ENCODE measurements at places on chromosomes 7 and 10.

DNA sequence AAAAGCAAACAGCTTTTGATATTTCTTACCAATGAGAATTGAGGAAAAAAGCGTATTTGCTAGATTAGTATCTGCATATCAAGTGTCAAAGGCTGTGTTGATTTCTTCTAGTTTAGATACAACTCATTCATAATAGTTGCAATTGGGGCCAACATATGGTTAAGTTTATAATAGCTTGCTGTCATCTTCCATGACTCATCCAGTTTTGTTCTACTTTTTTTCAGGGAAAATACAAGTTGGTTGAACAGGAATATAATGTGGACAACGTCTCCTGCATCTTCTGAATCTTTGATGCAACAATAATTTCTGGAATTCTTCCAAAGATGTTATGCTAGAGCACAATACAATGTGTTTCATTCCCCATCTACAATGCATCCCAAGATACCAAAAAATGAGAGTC lies 182.0 kb downstream of the THSD7A start:
- DNase-seq, result no peak

- DNase-seq, result no peak
Measured at GRCh38 chr7:69199661-69200060, 398.6 kb upstream of the AUTS2 start.

DNA sequence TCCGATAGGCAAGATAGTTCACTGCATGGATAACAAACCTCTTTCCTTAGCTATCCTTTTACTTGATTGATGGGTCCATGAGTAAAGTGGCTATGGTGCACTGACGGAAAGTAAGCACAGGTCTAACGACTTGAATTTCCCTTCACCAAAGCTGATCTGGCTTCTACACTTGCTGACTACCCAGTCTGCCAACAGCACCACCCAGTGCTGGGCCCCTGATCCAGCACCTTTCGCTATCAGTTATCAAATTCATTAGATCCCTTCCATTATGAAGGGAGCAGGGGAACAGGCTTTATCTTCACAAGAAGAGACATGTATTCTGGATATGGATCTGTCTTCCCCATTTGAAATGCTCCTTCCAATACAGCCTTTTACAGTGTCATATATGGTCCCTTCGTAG lies 855.9 kb downstream of the GRID1 start:
- no peak for DNase-seq

GRCh38 chr10:83612050-83612449 lies 527.3 kb upstream of the GHITM start:
- no peak for DNase-seq

DNA sequence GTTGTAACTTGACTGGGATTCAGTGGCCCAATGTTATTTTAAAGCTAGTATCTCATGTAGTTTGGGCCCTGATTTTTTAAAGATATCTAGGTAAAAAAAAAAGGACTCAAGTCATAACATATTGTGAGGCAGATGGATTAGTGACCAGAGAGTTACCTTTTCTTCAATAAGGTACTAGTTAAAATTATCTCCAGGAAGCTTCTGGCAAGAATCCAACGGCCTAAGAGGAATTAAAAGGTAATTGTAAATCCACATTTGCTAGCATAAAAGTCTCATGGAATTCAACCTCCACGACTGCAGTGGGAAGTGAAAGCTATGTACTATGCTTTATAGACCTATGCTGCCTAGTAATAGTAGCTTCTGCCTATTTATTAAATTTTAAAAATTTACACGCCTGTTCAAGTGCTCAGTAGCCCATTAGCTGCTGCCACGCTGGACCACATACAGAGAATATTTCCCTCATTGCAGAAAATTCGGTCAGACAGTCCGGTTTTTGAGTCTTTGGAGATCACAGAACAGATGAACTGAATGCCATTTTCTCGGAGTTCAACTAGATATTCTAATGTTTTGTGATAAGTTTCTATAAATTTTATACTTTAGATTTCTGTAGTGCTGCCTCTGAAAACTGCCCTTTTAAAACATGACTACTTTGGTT lies 118.4 kb downstream of the NSUN6 start:
- DNase-seq, result no peak

- no peak for DNase-seq
Measured at GRCh38 chr7:48255046-48255445, 83.8 kb downstream of the ABCA13 start.

GRCh38 chr10:21334891-21335696 lies 190.4 kb downstream of the SKIDA1 start:
- peak; percentile 76 for DNase-seq

DNA sequence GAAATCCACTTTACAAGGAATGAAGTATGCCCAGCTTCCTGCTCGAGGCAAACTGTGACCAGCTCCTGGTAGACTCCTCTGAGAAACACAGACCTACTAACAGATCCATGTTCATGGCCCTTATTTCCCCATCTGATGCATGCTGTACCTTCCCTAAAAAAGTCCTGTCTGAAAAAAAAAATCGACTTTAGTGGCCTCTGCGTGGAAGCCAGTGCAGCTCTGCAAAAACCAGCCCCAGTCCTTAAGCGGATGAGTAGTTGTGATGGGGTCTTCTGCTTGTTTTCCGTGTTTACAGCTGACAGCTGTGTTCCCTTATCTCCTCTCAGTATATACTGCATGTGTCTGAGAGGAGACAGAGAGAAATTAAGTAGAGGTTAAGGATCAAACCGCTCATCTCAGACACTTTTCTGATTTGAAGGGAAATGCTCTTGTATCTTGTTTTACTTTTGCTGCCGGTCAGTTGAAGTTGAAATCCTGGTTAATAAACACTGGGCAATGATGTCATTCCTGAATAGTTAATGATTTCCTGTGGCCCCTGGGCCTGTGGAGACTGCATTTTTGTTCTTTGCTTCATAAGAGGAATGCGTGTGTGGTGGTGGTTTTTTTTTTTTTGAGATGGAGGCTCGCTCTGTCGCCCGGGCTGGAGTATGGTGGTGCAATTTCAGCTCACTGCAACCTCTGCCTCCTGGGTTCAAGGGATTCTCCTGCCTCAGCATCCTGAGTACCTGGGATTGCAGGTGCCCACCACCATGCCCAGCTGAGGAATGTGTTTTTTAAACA lies 67.6 kb downstream of the DOCK1 start:
- DNase-seq, result no peak

DNA sequence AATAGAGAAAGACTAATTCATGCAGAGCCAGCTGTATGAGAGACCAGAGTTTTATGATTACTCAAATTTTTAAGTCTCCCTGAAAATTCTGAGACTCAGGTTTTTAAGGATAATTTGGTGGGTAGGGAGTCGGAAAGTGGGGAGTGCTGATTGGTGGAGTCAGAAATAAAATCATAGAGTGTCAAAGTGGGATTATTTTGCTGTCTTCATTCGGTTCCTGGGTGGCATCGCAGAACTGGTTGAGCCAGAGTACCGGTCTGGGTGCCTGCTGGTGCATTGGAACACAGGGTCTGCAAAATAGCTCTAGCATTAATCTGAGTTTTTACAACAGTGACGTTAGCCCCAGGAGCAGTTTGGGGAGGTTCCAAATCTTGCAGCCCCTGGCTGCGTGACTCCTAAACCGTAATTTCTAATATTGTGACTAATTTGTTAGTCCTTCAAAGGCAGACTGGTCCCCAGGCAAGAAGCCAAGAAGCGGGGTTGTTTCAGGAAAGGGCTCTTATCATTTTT lies 32.4 kb downstream of the GPRIN2 start:
- DNase-seq, result no peak

DNA sequence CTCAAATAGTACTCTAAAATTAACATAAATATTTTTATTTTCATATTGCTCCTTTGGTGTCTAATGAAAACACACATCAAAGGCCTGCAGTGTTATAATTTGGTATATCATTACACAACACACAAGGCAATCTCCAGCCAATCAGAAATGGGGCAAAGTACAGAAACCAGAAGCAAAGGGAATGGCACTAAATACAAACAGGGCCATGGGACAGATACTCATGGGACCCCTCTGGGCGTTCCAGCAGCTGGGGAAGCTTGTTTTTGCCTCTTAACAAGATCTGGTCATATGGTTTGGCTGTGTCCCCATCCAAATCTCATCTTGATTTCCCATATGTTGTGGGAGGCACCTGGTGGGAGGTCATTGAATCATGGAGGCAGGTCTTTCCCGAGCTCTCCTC lies 551.8 kb upstream of the NRP1 start:
- DNase-seq, result no peak

- DNase-seq, result no peak
Measured at GRCh38 chr10:124086787-124087671, 6.4 kb downstream of the CHST15 start.

DNA sequence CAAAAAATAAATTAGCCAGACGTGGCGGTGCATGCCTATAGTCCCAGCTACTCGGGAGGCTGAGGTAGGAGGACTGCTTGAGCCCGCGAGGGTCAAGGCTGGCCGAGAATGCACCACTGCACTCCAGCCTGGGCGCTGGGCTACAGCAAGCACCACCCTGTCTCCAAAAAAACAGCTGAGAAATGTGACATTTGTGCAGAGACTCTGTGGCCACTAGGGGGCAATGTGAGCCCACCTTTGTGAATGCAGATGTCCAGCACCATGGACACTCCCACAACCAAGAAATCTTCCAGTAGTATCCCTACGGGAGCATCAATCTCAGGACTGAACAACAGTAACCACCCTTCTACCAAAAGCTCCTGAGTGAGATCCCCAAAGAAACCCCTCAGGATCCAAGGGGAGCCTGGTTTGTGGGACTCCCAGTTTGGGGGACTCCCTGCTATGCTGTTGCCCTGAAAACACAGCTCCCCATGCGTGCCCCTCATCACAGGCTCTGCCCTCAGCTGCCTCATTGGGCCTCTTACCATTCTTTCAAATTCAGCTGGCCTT lies 6.2 kb upstream of the AHCYL2 start:
- peak; percentile 82 for DNase-seq

GRCh38 chr10:43606323-43607198 lies at the start of gene ZNF485:
ZNF485 (plus strand) TSS chr10:43606438; CDS start chr10:43607051, 613 bp downstream.
- DNase-seq, result peak; percentile 67

- DNase-seq, result no peak
Measured at GRCh38 chr7:76278540-76278939, 23.9 kb upstream of the HSPB1 start.

GRCh38 chr7:29189743-29190201 lies 4.8 kb upstream of the CHN2 start:
- DNase-seq, result peak; percentile 54

- DNase-seq, result no peak
Measured at GRCh38 chr7:51455948-51456347, 139.3 kb upstream of the COBL start.

GRCh38 chr7:151046603-151047573 lies 1.4 kb upstream of the ASIC3 start:
- no peak for DNase-seq

GRCh38 chr10:5163487-5163886 lies 21.5 kb downstream of the AKR1C8 start:
- DNase-seq, result no peak

DNA sequence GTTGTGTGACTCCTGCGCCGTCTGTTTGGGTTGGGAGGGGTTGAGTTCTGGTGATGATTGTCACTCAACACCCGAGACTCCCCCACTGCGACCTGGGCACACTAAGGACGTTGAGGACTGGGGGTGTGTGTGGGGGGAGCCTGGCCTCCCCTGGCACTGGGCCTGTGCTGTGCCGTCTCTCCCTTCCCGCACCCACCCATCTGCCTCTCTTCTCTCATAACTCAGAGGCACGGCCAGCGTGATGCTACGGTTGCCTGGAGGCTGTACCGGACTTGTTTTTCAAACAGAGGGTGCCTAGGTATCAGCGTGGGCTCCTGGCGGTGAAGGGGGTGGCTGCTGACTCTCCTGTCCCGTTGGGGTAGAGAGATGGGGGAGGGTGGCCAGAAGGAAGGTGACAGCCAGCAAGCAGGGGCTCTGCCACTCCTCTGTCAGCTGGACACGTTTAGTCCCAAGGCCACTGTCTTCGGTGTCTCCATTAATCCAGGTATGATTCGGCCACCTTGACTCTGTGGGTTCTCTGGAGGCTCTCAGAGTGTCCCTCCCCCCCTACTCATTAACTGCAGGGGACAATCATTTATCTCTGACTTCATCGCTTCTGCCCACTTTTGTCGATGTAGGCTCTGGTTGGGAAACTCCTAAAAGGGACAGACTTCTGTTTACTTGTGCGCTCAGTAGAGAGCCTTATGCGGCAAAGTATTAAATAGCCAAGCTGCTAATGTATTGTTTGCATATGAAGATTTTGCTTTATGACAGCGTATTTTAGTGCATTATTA lies 56.5 kb upstream of the PFKFB3 start:
- no peak for DNase-seq

DNA sequence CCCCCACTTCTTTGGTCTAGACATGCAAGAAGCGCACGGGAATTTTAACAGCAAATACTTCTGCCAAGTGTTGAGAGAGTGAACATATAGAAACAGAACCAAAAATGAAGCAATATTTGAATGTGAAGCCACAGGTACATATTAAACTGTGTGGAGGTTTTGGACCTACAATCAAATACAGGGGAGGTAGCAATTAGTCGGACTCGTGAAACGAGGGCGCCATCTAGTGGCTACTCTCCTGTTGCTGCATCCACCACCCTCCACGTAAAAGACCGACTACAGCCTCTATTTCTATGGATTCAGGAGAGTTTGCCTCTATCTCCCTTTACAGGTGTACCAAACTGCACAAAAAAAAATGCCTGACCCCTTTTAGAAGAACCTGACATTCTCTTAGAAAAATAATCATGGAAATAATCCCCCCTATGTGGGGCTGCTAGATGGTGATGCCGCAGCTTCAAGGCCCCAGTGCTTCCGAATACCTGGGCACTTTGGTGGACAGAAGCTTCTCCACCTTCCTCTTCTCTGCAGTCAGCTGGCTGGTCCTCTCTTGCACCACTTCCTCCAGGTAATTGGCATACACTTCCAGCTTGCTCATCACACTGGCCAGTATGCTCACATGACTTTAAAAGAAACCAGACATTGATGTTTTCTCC lies 31.7 kb downstream of the TECTB start:
- DNase-seq, result peak; percentile 80

DNA sequence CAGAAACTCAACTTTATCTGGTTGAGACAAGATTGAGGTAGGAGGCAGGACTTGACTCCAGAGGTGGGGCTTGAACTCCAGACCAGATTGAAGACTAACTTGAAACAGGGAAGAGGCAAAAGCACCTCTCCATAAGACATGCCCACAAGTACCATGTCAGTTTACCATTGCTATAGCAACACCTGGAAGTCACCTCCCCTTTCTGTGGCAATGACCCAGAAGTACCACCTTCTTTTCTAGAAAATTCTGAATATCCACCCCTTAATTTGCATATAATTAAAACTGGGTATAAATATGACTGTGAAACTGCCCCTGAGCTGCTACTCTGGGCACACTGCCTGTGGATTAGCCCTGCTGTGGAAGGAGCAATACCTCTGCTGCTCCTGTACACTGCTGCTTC lies 4.9 kb upstream of the TOMM7 start:
- DNase-seq, result no peak

GRCh38 chr7:131189488-131189887 lies 138.2 kb upstream of the MKLN1 start:
- no peak for DNase-seq

GRCh38 chr7:140039066-140039465 lies 23.7 kb downstream of the PARP12 start:
- no peak for DNase-seq

DNA sequence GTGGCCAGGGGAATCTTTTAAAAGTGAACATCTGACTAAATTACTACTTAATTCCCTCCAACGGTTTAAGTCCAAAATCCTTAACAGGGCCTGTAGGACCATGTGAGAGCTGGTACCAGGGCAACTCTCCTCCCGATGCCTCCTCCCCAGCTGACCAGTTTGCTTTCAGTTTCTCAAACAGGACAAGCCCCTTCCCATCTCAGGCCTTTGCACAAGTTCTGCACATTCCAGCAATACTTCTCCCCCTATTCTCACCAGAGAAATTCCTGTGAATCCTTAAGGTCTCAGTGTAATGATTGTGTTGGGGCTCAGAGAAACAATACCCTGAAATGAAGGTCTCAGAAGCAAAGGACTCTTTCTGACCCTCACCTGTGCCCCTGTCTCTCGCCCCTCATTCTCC lies 8.0 kb upstream of the CALHM1 start:
- no peak for DNase-seq

- no peak for DNase-seq
Measured at GRCh38 chr10:14451341-14451740, 120.6 kb upstream of the FRMD4A start.
